ENCODE measurements at places on chromosomes 7 and 10.

DNA sequence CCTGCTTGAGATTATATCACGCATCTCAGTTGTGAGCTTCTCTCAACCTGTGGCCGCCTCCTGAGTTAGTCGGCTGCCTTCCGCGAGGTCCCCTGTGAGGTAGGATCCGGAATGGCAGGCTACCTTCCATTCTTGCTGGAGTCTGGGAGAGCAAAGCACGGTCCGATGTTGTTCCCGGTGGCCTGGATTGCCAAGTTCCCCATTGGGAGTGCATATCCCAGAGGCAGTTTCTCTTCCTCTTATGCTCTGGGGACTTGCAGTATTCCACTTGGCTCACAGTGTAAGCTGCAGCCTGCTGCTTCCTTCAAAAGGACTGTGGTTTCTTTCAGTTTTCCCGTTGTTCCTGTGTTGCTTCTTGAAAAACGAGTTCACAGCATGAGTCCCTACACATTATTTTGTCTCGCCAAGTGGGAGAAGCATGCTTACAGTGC lies 225.4 kb upstream of the ZWINT start:
- DNase-seq = no peak

GRCh38 chr10:119896061-119896655 lies 3.6 kb downstream of the SEC23IP start:
- peak; percentile 40 for DNase-seq

DNA sequence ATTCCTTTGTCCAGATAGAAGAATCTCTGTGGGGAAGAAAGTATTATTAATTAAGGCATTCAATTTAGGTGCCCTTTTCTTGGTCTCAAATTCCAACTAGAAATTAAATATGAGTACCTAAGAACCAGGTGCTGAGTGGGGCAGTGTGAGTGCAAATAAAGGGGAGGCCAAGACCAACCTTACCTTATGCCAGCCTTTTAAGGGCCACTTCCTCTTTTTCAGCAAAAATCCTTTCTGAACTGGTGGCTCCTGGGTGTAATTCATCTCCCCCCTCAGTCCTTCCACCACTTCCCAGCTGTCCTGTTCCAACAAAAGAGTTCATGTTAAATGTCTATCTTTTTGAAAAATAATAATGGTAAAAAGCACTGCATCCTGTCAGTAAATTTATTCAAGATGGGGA lies 108.2 kb downstream of the OSBPL3 start:
- no peak for DNase-seq

DNA sequence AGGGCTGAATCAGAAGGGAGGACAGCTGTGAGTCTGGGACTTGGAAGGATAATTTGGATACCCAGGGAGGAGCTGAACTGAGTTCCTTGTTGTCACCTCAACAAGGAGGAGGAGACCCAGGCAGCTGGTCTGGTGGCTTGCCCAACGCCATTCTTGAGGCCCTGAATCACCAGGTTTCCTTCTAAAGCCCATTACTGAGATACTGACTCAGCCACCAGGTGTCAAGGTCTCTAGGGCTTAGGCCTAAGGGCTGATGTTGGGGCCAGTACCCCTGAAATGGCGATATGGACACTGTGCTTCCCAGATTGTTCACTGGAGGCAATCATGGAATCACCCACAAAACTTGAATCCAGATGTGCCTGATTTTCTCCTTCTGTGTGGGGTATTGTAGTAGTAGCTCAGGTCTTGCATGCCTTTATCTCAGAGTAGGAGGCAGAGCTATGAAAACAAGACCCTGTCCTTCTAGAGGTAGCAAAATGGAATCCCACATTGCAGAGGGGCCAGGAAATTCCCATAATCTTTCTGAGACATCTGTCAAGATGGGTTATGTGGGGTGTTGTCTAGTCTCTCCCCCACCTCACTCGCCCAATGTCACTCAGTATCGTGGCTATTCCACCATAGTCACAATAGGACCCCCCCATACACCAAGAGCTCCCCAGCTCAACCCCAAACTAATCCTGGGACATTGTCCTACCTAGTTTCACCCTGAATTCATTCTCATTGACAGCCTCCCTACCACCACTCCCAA lies 1.8 kb upstream of the ATG9B start:
- DNase-seq = no peak

DNA sequence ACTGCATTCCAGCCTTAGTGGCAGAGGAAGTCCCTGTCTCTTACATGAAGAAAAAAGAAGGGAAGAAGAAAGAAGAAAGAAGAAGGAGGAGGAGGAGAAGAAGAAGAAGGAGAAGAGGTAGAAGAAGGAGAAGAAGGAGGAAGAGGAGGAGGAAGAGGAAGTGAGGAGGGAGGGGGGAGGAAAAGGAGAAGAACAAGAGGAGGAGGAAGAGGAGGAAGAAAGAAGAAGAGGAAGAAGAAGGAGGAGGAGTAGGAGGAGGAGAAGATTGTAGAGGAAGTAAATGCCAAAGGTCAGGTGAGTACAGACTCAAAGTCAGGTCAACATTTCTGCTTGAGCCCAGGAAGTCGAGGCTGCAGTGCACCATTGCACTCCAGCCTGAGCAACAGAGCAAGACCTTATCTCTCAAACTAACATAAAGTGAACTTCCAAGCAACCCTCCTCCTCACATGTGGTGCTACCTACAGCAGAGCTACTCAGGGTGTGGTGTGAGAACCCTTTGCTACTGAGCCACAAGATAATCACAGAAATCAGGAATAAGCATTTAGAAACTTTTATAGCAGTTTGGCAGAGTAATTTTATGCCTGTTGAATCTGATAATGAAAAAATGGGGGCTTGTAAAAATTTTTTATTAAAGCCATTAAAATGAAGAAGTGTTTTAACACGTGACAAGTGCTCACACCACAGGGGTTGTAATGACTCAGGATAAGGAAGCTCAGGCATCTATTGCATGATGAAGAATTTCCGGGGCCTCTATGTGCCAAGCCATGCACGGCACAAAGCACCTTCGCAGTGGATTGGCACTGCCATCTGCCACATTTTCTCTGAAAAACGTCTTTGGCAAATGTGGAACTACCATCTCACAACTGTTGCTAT lies 224.9 kb upstream of the AUTS2 start:
- DNase-seq = no peak

- no peak for DNase-seq
Observed at GRCh38 chr10:79189853-79190435, 121.2 kb downstream of the ZMIZ1 start.

- DNase-seq = no peak
Observed at GRCh38 chr10:130715686-130716670, 579.8 kb downstream of the GLRX3 start.

DNA sequence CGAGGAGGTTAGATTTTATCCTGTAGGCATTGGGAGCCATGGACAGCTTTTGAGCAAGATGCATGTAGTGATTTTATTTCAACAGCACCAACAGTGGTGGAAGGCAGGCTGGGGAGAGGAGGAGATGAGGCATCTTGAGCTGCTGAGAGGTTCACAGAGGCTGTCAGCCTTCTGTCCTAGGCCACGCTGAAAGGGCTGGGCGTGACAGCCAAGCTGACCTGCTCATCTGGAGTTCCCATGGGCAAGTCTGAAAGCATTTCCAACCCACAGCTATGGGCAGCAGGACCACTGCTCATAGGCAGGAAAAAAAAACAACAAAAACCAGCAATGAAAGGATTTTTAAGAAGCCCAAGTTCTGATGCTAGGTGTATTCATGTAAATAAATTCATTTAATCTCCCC lies 7.7 kb downstream of the NEURL1 start:
- no peak for DNase-seq

GRCh38 chr7:71216211-71216610 lies 84.3 kb downstream of the GALNT17 start:
- no peak for DNase-seq

GRCh38 chr10:121865554-121865953 lies 62.3 kb downstream of the ATE1 start:
- no peak for DNase-seq

Measured in fibroblast of skin of left biceps (primary cell).